ENCODE measurements at places on chromosomes 4 and X. TPM values are rescaled to one million over a fixed set of nuclear protein-coding genes. Genes with fewer than 3 reads are reported as not detected.

Gene CLGN
- total RNA-seq = 0.26 TPM

Gene HOPX
- 7.6 TPM for total RNA-seq

Gene ZNF718
- total RNA-seq = 3.9 TPM

Gene FHDC1
- 0.51 TPM for total RNA-seq

Gene SPARCL1
- 10.0 TPM for total RNA-seq

Gene USP17L30
- not detected for total RNA-seq

Gene GYPA
- not detected for total RNA-seq

Gene TAF7L
- 0.13 TPM for total RNA-seq

Gene APELA
- total RNA-seq = not detected

Gene NXF2B
- total RNA-seq = not detected

Gene RAP1GDS1
- 54.6 TPM for total RNA-seq

Gene ERCC6L
- total RNA-seq = 1.3 TPM

Gene GRK4
- total RNA-seq = 3.9 TPM

Gene KANTR
- total RNA-seq = 5.0 TPM
